Transverse colon (tissue), 4 donors: ENCODE measurements at places on chromosomes 6 and 20. TPM values are rescaled to one million over a fixed set of nuclear protein-coding genes. Genes with fewer than 3 reads are reported as not detected.

The RRAGD gene
- 0.80 TPM for total RNA-seq

The PRSS35 gene
- total RNA-seq: not detected

- DNase-seq: peak; percentile 98
These were observed 2.8 kb downstream of the JARID2 start for GRCh38 chr6:15248451-15249370.

GRCh38 chr20:25178563-25179438 is 16.7 kb upstream of the ENTPD6 start:
- no peak for DNase-seq

DNA sequence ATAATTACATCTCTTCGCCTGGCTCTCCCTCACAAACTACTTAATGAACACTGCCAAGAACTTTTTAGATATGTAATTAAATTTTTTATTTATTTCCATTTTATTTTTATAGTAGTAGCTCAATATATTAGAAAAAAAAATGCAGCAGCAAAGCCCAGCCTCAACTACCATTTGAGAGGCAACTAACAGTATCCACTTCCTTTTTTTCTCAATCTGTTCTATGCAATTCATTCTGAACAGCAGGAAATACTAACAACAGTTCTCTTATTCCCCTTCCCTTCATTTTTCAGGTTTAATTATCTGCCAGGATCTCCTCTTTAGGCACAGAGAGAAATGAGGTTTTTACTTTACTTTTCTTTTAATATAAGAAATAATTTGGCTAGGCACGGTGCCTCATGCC is 112.7 kb downstream of the ZNF217 start:
- DNase-seq: no peak

DNA sequence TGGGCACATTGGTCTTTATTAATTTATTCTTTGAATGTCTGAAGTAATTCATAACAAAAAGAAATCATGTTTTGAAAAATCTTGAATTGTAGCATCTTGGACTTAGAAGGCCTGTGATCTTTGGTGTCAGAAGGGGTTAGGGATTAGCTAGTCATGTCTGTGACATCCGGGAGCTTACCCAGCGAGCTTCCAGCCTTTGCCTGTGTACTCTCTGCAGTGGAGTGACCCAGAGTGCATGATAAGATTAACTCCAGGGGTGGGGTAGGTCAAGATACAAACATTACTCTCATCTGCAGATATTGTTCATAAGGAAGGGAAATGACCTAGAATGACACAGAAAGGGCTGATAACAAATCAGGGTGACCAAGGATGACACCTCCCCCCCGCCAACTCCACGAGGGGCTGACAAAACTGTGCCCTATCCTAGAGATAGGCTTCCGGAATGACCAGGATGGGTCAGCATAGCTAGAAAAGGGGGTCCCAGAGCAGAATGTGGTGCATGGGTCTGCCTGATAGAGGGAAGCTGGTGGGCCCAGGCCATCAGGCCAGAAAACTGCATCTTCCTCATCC is 56.6 kb upstream of the BLCAP start:
- no peak for DNase-seq

DNA sequence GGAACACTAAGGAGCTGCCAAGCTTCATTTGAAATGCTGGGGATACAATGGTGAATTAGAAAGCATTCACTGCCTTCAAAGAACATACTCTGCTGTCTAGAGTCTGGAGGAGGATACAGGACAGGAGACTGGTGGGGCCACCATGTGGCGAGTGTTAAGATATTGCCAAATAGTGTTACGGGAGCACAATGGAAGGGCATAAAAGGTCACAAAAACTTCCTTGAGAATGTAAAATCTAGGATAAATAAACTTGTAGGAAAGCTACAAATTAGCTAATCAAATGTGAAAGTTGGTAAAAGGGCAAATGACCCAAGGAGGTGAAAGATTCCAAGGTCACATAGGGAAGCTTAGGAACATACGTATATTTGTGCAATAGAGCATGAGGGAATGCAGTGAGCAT is 271.7 kb downstream of the RFPL4B start:
- DNase-seq: no peak

- DNase-seq: no peak
These were observed 114.5 kb upstream of the SCGN start for GRCh38 chr6:25537349-25538018.

DNA sequence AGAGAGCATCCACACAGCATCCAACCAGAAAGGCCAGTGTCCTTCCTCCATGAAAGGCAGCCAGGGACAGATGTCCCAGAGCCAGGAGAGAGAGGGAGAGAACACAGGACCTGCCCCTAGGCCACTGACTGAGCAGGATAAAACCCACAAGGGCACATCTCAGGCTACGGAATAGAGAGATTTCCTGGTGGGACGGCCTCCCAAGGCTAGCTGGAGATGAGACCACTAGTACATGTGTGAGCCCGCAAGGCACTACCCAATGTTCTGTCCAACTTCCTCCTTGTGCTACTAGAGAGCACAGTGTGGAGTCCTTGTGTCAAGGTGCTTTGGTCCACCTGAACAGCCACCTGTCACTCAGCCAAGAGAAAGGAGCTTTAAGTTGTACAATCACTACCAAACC is 44.2 kb downstream of the PLCG1 start:
- DNase-seq: no peak

- DNase-seq: peak; percentile 27
These were observed 1.2 kb downstream of the FOXO3 start for GRCh38 chr6:108561742-108562502.

DNA sequence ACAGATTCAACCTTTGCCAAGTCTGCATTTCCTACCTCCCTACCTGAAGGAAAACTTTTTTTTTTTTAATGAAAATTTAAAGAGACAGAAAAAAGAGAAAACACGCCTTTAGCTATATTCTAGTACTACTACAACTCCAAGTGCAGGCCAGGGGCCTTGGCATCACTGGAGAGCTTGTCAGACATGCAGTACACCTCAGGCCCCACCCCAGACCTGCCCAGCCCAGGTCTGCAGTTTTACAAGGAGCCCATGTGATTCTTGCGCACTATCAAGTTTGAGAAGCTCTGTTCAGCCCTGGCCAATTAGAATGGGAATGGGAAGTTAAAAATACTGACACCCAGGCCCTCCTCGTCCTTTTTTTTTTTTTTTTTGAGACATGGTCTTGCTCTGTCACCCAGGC is 85.0 kb downstream of the NFATC2 start:
- DNase-seq: no peak

DNA sequence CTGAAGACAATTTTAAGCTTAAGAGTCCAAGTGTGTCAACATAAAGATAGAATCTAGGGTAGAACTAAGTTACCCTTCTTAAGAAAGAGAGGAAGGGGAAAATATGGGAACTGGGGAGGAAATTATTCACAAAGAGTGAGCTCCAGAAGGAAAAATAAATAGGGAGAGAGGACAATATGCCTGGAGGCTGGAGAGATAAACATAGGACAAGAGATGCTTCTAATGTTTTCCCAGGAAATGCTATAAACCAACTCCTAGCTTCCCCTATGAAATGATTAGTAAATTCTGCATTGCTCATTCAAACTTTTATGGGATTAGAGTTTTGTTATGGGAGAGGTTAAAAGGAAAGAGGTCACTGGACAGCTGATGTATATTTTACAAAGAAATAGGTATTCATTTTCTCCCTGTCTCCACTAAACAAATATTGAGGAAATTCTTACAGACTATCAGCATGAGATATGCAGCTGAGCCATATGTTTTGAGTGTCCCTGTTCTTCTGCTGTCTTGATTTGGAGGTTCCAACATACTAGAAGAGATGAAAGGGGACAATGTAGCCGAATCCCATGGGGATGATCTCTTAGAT is 22.0 kb downstream of the TPD52L1 start:
- no peak for DNase-seq

DNA sequence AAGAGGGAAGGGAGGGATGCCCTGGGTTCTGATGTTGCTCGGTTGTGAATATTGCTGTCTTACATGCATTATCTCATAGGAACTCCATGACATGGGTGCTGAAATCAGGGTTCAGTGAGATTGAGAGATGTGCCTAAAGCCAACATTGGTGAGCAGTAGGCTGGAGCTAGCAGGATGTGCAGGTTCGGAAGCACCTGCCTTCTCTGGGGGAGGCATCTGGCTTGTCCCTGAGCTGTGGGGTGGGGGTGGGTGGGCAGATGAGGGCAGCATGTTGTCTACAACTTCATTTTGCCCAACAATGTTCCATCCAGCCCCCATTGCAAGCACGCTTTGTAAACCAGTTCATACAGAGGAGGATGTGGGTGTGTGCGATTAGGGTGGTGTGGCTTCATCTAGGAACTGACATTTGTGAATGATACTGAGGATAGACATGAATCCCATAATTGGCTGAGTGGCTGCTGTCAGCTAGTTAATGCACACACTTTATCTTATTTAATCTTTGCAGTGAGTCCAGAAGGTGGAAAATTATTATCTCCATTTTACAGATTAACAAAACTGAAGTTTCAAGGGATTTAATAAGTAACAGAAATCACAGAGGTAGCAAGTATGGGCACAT is 119.4 kb downstream of the SYNDIG1 start:
- DNase-seq: no peak

DNA sequence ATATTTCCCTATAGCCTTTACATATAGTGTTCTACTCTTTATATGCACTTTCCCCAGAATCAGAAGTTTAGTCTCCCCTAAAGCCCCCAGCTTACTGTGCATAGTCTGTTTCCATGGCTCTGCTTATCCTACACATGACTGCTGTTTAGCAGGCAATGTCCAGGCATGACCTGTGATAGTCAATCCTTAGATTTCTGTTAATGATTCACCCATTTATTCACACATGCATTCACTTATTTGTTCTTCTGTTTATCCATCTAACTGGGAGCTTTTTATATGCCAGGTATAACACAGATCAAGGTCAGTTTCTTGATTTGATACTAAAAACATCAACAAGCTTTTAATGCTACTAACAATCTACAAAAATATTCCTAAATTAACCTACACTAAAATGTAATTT is 300.8 kb downstream of the PHF3 start:
- DNase-seq: no peak

- DNase-seq: no peak
These were observed 596.3 kb downstream of the PHF3 start for GRCh38 chr6:64231928-64232327.
